ENCODE measurements at places on chromosomes 7 and 10.

DNA sequence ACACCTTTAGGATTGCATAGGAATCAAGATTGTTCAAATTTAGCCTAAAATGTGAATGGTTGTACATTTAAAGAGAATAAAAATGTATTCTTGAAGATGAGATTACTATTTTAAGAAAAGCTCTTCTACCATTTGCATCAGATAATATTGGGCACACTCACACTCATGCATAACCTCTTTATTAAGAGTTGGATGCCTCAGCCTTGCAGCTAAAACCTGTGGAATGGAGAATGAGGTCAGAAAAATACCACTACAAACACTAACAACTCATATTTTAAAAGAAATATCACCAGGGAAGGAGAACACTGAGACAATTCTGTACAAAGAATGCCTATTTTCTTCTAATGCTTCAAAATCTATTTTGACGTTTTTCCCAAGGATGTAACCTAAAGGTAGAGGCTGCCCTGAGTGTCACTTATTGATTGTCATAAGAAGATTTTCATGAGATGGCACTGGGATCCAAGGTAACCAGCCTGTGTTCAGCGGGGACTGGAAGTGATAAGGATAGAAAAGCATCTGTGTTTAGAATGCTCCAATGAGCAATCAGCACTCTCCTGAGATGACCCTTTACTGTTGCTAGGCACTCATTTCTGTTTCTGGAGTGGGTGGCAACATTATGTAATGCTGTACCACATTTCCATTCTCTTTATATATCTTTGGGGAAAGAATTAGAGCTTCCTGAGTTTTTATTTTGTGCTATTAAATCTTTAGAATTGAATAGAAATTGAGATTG is 26.6 kb downstream of the REEP3 start:
- DNase-seq = no peak

GRCh38 chr10:73644015-73644743 is 2.9 kb upstream of the MYOZ1 start:
- peak; percentile 59 for DNase-seq

- DNase-seq = no peak
These were observed at the start of gene FUOM for GRCh38 chr10:133357285-133358161. TSS of gene FUOM (minus strand) at chr10:133358019. CDS start at chr10:133358007, 12 bp downstream.

- DNase-seq = no peak
These were observed 169.2 kb downstream of the NOC3L start for GRCh38 chr10:94193466-94193924.

- DNase-seq = no peak
These were observed 2.7 kb downstream of the AOC1 start for GRCh38 chr7:150855046-150855445.

GRCh38 chr10:33336582-33337325 is 2.3 kb upstream of the NRP1 start:
- DNase-seq = peak; percentile 64

DNA sequence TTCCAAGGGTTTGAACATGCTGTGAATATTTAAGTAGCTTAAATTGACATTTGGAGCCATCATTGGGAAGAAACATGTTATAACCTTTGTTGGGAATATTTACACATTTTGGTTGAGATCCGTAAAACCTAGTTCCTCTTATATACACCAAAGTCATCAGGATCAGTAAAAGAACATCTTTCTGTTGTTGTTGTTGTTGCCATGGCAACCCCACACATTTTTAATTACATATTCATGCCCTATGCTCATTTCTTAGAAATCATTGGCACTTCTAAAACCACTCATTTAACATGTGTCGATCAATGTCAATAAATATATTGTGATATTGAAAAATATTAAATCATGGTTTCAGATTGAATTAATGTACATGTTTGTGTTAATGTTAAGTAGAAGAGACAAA is 122.6 kb downstream of the POU6F2 start:
- no peak for DNase-seq

- DNase-seq = no peak
These were observed 1.1 kb downstream of the FAM237B start for GRCh38 chr7:90320014-90320413.

- DNase-seq = no peak
These were observed 112.5 kb downstream of the GRID1 start for GRCh38 chr10:86254081-86254480.

DNA sequence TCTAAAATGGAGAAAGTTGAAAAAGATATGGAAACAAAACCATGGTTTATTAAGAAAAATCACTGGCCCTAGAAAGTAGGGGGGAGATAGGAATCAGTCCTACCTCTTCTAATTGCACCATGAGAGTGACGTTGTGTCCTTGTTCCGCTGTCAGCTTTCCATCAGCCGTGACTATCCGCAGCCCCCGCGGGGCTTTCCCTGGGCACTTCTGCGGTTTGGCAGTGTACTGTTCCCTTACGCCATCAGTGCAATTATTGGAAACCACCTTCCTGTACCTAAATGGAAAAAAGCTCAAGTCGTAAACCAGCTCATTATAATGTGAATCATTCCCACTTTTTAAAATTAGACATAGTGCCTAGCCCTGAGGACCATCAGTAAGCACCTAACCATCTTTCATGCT is 512.2 kb downstream of the SORCS1 start:
- DNase-seq = no peak

- DNase-seq = no peak
These were observed 110.9 kb downstream of the BAMBI start for GRCh38 chr10:28788252-28788651.

DNA sequence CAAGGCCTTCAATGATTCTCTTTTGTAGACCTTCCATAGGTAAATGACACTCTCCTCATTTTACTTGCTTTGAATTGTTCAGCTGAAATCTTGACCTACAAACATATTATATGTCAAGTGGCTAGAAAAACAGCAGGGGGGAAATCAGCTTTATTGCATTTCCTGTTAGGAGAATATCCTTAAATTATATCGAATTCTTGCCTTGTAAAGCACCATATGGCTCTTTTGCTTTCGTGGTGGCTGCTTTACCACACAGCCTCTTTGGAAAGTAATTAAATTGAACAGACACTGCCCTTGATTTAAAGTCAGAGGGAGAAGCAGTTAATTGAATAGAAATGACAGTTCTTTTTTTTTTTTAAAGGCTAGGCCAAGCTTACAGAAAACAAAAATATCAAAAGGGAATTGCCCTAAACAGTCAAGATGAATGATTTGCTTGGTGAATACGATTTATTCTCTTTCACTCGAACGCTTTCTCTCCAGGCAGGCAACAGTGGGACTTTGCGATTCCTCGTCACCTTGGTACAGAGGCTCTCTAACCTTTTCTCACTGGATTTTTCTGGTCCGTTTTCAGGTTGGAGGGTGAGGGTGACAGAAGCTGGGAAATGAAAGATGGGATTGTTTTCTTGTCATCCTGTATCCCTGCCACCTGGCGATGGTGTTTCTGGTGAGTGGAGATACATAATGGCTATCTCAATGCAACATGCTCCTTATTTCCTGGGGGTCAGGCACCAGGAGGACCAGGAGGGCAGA is 126.0 kb downstream of the GATA3 start:
- no peak for DNase-seq

- DNase-seq = no peak
These were observed 19.4 kb upstream of the CSGALNACT2 start for GRCh38 chr10:43118631-43119415.

DNA sequence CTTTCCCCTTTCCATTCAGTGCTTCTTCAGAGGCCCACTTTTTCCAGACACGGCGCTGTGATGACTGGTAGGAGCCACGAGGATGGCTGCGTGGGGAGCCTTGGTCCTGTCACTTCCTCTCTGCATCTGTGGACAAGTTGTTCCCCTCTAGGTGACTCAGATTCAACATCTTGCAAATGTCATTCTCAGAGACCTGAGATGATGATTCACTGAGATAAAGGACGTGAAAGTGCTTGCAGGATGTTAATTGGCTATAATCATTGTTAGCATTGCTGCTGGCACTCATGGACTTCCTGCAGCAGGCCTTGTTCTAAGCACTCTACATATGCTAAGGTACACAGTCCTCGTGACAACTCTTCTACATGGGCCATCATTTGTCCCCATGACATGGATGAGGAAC is 489.8 kb upstream of the ZMIZ1 start:
- no peak for DNase-seq

GRCh38 chr7:23532490-23533237 is 883 bp upstream of the TRA2A start:
- no peak for DNase-seq

DNA sequence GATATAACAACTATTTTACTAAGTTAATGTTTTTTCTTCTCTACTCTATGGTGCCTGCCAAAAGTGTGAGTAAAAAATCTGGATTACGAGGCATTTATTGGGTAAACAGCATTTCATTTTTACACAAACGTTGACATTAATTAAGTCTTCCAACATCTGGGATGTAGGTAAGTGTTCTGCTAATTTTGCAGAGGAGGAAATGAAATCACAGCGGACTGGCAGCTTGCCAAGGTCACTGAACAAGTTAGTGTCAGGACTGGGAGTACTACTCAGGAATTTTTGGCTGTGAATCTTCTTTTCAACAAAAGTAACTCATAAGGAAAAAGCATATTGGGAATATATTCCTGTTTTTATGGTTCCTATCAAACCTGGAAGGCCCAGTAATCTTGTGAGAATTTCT is 612.1 kb upstream of the FZD8 start:
- no peak for DNase-seq

GRCh38 chr10:12540341-12540781 is 191.0 kb downstream of the CAMK1D start:
- DNase-seq = peak; percentile 23

DNA sequence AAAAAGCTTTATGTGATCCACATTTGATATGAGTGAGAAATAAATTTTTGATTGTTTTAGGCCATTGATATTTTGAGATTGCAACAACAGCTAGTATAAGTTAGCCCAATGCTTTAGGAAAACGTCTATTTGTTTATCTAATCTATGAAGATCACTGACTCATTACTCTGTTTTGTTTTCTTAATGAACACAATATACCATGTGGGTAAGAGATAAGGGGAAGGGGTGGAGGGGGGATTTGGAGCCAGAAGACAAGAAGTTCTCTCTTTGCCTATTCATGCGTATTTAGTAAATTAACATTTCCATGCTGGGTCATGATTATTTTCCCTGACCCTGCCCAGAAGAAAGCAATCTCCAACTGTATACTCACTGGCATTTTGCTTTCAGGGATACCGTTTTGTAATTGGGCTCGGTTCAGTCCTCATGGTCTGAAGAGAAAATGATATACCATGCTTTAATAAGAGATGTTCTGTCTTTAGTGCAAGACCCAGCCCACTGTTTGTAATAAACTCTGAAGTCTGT is 359.5 kb upstream of the NPSR1 start:
- no peak for DNase-seq

- no peak for DNase-seq
These were observed 102.9 kb upstream of the ETV1 start for GRCh38 chr7:14092331-14092730.

DNA sequence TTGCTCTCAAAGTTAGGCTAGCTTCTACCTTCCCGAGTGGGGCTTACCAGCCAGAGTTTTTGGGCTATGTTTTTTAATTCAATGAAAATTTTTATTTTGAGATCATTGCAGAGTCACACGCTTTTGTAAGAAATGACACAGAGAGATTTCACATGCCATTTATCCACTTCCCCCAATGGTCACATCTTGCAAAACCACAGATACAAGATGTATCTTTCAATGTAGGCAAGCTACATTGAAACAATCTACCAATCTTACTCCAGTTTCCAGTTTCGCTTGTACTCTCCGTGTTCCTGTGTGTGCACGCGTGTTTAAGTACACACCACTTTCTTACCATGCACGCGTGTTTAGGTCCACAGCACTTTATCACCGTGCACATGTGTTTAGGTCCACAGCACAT is 89.4 kb upstream of the LEP start:
- DNase-seq = no peak

GRCh38 chr7:105279688-105280007 is 109.1 kb downstream of the SRPK2 start:
- no peak for DNase-seq

- peak; percentile 0 for DNase-seq
These were observed 728.3 kb downstream of the SORCS1 start for GRCh38 chr10:106436123-106436715.

GRCh38 chr7:139946533-139946932 is 116.2 kb downstream of the PARP12 start:
- DNase-seq = no peak

GRCh38 chr7:5381071-5381772 is 42.4 kb downstream of the TNRC18 start:
- DNase-seq = no peak

DNA sequence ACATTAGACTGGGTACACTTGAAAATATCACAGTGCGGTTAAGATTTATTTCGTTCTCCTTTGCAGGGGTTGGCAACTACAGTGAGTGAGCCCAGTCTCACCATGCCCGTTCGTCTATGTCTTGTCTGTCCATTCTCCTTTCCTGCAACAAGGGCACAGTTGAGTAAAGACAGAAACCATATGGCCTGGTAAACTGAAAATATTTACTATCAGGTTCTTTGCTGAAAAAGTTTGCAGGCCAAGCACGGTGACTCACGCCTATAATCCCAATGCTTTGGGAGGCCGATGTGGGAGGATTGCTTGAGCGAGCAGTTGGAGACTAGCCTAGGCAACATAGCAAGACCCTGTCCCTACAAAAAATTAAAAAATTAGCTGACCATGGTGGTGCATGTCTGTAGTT is 11.4 kb upstream of the KCTD7 start:
- DNase-seq = no peak
